ENCODE measurements at places on chromosomes 4 and X. TPM values are rescaled to one million over a fixed set of nuclear protein-coding genes. Genes with fewer than 3 reads are reported as not detected.

The PABPC1L2A gene
- total RNA-seq, result not detected

The UGT2B15 gene
- not detected for total RNA-seq

The FRG2 gene
- total RNA-seq, result not detected

The VEGFC gene
- total RNA-seq, result 0.77 TPM

The CFAP99 gene
- not detected for total RNA-seq

The HSD17B13 gene
- under 0.01 TPM for total RNA-seq

The COMMD8 gene
- 18.6 TPM for total RNA-seq

The F8 gene
- total RNA-seq, result 31.0 TPM

The F11 gene
- total RNA-seq, result not detected

The ADGRG4 gene
- total RNA-seq, result not detected

The GSX2 gene
- not detected for total RNA-seq

Data from dermis microvascular lymphatic vessel endothelial cell (primary cell).